GM10248 (cell line): ENCODE measurements at places on chromosomes 1 and 21.

DNA sequence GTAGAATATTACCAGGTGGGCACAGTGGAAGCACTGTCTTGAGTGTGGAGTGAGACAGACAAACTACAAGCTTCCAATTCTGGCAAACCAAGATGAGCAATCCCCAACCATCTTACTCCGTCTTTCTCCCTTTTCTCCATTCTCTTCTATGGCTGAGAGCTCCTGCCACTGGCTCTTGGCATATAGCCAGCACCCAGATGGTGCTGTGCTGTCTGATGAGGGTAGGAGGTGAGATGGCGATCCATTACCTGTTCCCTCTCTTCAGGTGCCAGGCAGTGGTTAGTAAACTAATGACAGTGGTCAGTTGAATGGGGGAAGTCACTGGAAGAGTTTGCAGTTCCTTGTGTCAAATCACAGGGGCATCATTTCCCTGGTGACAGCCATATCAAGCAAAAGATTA is 108.4 kb downstream of the FNBP1L start:
- DNase-seq = no peak

- no peak for DNase-seq
Measured at GRCh38 chr1:170803711-170804110, 131.6 kb upstream of the MROH9 start.

DNA sequence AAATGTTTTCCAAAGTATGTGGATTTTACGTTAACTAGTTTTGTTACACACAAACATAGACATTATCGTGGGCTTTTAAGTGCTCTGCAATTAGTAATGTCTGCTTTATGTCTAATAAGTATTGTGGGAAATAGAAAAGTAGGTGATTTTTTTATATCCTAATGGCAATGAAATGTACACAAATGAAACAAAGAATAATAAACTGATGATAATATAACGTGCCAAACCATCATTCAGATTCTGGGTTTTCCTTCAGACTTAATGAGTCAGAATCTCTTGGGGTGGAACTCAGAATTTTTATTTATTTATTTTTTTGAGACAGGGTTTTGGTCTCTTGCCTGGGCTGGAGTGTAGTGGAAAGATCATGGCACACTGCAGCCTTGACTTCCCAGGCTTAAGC is 2.0 kb downstream of the TMEM183A start:
- DNase-seq = no peak

DNA sequence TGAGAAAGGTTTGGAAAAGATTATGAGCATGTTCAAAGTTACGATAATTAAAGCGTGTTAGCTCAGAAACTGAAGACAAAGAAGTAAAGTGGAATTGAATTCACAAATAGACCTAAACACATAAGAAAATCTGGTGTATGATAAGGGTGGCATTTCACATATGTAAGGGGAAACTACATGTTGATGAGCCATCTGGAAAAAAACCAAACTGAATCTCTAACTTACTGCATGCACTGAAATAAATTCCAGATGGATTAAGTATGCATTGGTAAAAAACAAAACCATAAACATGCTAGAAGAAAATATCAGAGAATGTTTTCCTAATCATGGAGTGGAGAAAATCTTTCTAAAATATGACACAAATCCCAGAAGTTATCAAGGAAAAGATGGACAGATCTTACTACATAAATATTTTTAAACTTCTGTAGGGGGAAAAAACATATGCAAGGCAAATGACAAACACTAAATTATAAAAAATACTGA is 34.0 kb upstream of the CTPS1 start:
- no peak for DNase-seq

DNA sequence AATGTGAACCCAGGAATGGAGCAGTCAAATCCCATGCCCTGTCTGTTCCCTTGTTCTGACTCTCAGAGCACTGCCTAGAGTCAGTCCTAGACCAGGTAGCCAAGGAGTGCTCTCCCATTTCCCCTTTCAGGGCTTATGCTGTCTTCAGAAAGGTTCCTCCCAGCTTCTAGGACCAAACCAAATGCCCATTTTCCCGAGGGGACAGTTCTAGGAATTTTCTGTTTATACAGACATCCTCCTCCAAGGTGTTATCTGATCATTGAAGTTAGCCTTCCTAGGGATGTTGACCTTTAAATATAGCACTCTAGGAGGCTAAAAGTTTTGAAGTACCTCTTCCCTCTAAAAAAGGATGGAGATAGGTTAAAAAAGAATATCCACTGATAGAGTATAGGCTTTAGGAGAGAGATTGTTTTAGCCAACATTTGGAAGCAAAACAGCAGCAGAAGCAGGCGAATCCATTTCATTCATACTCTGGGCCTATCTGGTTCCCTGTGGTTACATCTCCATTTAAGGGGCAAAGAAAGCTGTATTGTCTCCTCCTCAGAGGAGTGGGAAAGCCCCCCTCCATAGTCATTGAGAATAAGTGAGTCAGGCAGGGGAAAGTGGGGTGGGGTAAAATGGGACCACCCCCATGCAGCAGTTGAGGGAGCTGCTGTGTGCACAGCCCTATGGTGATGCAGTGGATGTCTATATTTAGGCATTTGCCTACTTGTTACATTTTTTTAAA is 126.5 kb downstream of the SPATA46 start:
- no peak for DNase-seq

DNA sequence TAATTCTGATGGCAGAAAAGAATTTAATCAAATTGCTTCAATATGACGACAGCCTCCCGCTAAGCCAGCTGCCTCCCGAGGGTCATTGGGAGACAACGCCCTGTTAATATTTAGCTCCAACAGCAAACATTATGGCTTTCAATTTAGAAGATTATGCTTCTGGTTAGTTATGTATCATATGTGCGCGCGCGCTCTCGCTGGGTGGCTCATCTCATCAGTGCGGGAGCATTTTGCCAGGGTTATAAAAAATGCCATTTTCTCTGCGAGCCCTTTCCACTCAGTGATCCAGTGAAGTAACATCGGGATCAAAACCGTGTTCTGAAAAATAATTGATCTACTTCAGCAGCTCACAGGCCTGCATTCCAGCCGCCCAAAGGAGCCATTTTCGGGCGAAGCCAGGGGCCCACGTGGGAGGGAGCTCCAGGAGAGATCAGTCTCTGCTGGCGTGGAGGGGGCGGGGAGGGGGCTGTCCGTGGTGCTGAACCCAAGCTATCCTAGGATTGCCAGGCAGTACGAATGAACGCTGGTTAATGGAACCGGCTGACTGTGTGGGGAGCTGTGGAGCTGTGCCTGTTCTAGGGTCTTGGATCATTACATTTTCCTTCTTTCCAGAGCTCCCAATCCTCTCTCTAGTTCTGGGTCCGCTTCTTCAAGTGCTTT is 219.1 kb upstream of the ZC3H12A start:
- peak; percentile 36 for DNase-seq

DNA sequence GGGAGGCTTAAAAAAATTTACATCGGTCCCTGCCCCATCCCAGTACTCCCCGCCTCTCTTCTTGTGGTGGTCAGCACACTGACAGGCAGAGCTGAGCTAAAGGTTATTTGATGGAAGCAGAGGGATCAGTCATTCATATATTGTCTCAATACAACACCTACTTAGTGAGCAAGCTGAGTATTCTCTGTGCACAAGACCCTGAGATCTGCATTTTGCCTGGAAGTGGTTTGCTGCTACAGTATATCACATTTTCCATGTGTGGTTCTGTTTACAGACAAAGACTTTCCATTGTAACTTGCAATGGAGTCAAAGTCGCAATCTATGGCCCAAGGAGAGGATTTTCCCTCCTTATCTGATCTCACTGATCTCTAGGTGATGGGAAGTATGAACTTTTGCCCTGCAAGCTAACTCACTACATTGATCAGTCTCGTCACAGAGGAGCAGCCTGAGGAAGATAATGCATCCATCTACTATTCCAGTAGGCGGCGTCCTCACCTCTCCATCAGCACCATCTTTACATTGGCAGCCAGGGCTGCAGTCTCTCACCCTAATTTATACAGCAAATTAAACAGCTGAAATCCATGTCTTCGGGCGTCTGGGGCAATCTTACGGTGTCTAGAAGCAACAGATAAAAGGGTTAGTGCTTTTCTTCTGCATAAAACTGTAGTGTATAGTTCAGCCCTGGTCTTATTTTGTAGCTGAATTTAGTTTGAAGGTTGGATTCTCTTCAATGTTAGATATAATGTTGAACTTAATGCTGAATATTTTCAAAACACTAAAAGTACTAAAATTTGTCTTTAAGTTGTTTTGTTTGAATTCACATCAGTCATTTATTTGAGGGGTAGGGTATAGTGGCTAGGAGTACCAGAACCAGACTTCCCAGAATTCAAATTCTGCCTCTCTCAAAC is 3.2 kb upstream of the TRAF5 start:
- DNase-seq = peak; percentile 67

- DNase-seq = no peak
Measured at GRCh38 chr1:171606402-171606941, 15.6 kb upstream of the MYOCOS start.

GRCh38 chr1:94335447-94335846 is 82.7 kb upstream of the ABCD3 start:
- peak; percentile 13 for DNase-seq

- no peak for DNase-seq
Measured at GRCh38 chr1:4698911-4699310, 44.5 kb downstream of the AJAP1 start.

DNA sequence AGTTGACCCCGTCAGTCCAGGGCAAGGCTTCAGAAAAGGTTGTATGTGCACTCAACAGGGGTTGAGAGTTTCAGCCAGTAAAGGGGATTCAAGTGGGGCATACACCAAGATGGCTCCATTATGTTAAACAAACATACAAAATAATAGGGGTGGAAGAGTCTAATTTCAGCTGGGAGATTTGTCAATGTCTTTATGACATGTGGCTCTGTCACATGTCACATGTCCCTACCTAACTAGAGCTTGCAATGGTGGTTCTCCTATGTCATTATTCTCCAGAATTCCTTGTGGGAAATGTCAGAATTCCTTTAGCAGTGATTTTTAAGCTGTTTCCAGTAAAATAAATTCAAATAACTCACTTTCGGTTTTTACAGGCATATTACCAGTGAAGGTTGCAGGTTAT is 392.0 kb upstream of the ADGRL4 start:
- no peak for DNase-seq

- DNase-seq = no peak
Measured at GRCh38 chr1:101081496-101082488, 56.2 kb upstream of the DPH5 start.

DNA sequence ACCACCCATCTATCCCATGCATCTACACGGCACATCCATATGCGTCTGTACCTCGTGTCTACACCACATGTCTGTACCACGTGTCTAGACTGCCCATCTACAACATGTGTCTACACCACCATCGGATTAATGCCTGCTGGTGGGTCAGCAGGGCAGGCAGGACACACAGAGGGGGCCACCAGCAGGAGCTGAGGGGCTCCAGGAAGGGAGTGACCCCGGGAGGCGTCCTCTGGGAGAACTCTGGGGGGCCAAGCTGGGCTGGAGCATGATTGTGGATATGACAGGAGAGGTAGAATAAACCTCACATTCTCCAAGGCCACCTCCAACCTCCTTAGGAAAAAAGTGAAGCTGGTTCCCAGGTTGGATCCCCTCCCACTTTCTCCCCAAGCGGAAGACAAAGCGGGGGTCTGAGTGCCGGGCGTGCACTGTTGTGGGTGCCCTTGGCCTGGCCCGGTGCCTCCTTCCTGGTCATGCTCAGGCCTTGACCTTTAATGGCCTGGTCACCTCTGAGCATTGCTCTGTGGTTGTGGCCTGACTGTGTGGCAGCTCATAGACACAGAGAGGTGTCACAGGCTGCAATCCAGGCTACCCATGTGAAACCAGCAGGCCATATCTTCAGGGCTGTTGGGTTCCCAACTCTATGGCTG is 881 bp upstream of the ACTRT2 start:
- no peak for DNase-seq

- no peak for DNase-seq
Measured at GRCh38 chr1:9212735-9213134, 21.8 kb upstream of the H6PD start.

GRCh38 chr1:164735315-164736052 is 176.5 kb downstream of the PBX1 start:
- DNase-seq = no peak

DNA sequence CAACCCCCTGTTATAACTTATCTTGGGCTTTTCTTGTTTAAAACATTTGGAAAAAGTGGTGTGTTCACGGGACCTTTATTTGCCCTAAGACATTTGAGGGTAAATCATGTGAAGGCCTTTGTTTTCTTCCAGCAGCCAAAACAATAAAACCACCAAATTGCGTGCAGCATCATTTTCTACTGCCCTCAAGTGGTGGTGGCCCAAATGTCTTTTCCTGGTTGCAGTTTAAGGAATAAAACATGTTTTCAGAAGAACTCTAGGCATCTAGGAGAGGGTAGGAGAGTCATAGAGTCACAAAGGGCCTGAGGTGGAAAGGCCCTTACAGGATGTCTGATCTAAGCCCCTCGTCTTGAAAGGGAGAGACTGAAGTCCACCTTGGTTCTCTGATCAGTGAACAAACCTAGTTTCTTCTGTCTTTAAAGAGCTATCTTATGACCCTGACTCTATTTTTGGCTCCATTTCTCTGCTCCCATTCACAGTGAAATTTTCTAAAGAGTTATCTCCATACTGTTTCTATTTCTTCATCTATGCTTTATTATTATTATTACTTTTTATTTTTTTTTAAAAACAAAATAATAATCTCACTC is 16.0 kb upstream of the EPS15 start:
- no peak for DNase-seq

DNA sequence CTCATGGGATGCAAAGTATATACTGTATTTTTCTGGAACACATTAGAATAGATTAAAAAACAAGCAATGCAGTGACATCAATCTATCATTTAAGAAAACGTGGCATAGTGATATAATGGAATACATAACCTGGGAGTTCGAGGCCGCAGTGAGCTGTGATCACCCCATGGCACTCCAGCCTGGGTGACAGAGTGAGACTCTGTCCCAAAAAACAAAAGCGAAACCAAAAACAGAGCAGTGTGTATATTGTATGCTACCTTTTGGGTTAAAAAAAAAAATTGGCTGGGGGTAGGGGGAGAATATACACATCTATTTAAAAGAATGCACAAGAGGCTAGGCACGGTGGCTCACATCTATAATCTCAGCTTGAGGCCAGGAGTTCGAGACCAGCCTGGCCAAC is 13.5 kb downstream of the SLC2A1 start:
- no peak for DNase-seq

GRCh38 chr1:15099441-15100120 is 54.0 kb upstream of the TMEM51 start:
- no peak for DNase-seq

- no peak for DNase-seq
Measured at GRCh38 chr1:65630855-65631254, 161.8 kb upstream of the PDE4B start.

- peak; percentile 66 for DNase-seq
Measured at GRCh38 chr1:185559684-185560331, 174.4 kb upstream of the HMCN1 start.
